Metanephros (tissue), 2 donors: ENCODE measurements at places on chromosomes 1 and 21. TPM values are rescaled to one million over a fixed set of nuclear protein-coding genes. Genes with fewer than 3 reads are reported as not detected.

The LORICRIN gene
- total RNA-seq = not detected

The TLCD4 gene
- 10.0 TPM for total RNA-seq

The STUM gene
- total RNA-seq = 0.99 TPM

The RPL11 gene
- 893 TPM for total RNA-seq

The BRDT gene
- total RNA-seq = not detected

The ST6GALNAC5 gene
- total RNA-seq = 17.3 TPM
